H1 (cell line): ENCODE measurements at places on chromosomes 11 and 22. TPM values are rescaled to one million over a fixed set of nuclear protein-coding genes. Genes with fewer than 3 reads are reported as not detected.

SGSM1 gene
- 2.8 and 4.6 TPM in 2 replicates for polyA plus RNA-seq

FRMD8 gene
- polyA plus RNA-seq: 15.0 and 23.4 TPM in 2 replicates

DNA sequence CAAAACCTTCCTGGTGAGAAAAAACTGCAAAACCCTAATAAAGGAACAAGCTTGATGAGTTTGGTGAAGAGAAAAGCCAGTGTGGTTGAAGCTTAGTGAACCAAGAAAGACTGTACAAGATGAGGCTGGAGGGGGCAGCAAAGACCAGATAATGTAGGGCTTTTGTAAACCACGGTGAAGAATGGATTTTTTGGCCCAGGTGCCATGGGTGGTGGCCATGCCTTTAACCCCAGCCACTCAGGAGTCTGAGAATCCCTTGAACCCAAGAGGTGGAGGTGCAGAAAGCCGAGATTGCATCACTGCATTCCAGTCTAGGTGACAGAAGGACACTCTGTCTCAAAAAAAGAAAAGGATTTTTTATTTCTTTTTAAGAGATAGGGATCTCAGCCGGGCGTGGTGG, 5.0 kb upstream of the ZDHHC5 start:
- no peak overlapping the region for H3K4me3 ChIP-seq
- H3K4me1 ChIP-seq: no peaks in the 10 kb centered on the region
- peaks cover 3% of the 10 kb centered on the region; the same call in 1 of the 2 replicates for H3K36me3 ChIP-seq
- no peak overlapping the region for H3K27ac ChIP-seq

ZC3H12C gene
- polyA plus RNA-seq: 2.0 TPM in 2 replicates

DNA sequence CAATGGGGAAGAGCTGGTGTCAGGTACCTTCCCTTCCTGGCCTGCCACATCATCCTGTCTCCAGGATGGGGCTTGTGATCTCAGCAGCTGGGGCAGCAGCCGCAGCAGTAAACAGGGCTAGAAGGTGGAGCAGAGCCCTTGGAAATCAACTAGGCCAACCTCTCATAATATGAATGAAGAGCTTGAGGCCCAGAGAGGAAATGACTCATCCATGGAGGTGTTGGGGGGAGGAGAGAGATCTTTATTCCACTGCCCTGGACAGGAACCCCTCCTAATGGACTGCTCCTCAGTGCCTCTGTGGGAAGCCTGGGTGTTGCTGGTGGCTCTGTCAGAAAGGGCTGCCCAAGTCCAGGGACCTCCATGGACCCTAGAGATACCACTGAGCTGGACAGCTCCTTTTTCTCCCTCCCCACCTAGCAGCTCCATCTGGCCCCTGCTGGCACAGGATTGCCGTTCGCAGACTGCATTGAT, 111.8 kb downstream of the OSBP2 start:
- no peak overlapping the region for H3K27ac ChIP-seq
- H3K4me1 ChIP-seq: peaks cover 14% of the 10 kb centered on the region
- no peak overlapping the region for H3K4me3 ChIP-seq
- no peaks in the 10 kb centered on the region for H3K36me3 ChIP-seq
- peaks cover 28% of the 10 kb centered on the region for H3K27me3 ChIP-seq

ELMOD1 gene
- 0.47 and 0.63 TPM in 2 replicates for polyA plus RNA-seq

KCNJ5 gene
- polyA plus RNA-seq: 0.03 and 0.05 TPM in 2 replicates

MMP13 gene
- polyA plus RNA-seq: not detected in 2 replicates

DNA sequence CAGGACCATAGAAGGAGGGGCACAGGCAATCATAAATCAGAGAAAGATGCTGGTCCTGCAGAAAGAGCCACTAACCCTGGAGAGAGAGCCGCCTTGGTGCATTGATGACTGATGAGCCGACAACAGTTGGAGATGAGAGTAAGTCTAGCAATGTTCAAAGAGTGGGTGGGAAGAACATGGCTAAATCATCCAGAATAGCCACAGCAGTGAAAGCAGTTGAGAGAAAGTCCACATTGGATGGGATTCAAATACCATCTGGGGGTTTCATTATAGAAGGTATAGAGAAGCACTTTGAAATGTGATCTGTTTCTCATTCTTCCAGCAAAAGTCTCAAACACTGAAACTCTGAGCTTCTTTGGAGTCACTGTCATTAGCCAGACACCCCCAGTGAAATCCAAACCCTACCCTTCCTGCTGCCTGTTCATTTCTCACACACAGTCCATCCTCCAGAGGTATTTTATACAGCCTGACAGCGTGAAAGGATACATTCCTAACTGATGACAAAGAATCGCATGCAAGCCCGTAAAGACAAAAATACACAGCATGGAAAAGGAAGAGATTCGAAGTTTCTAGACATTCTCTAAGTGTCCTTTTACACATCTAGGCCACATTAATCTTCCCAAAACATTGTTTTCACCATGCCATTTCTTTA, 303.1 kb upstream of the MPPED2 start:
- no peaks in the 10 kb centered on the region for H3K4me1 ChIP-seq
- H3K36me3 ChIP-seq: no peaks in the 10 kb centered on the region
- H3K27me3 ChIP-seq: no peaks in the 10 kb centered on the region
- H3K4me3 ChIP-seq: no peak overlapping the region
- no peak overlapping the region for H3K27ac ChIP-seq

DNA sequence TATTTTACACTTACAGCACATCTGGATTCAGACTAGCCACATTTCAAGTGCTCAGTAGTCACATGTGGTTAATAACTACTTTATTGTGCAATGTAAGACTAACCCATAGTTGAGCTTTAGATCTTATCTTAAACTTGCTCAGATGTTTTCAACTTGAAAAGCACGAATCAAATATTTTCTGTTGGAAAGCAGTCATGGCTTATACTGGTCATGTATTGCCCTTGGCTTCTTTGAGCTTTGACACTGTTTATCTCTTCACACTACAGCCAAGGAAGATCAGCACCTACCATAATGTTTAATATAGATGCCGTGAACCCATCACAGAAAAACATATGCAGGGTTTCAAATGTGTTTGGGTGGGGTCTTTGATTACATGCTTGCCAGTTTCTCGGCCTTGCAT, 4.4 kb downstream of the RBX1 start:
- H3K4me1 ChIP-seq: no peaks in the 10 kb centered on the region
- DNase-seq: no peak
- H3K36me3 ChIP-seq: peaks cover 3% of the 10 kb centered on the region; the same call in 1 of the 2 replicates
- no peaks in the 10 kb centered on the region for H3K27me3 ChIP-seq
